ENCODE measurements at places on chromosomes 1 and 21. TPM values are rescaled to one million over a fixed set of nuclear protein-coding genes. Genes with fewer than 3 reads are reported as not detected.

SPOCD1 gene
- total RNA-seq = 8.0 TPM

SLAMF8 gene
- total RNA-seq = 0.30 TPM

KCNJ10 gene
- not detected for total RNA-seq

AMY1C gene
- total RNA-seq = not detected

ITPKB gene
- 1.6 TPM for total RNA-seq

NMNAT1 gene
- total RNA-seq = 31.7 TPM
